ENCODE measurements at places on chromosomes 5 and 9.

GRCh38 chr5:170623576-170624181 lies 119.9 kb downstream of the KCNIP1 start:
- DNase-seq: peak; percentile 34

- DNase-seq: no peak
Measured at GRCh38 chr9:83962165-83962564, 17.9 kb downstream of the HNRNPK start.

- DNase-seq: no peak
Measured at GRCh38 chr9:112233769-112234168, 58.7 kb upstream of the SUSD1 start.

GRCh38 chr5:98905857-98906688 lies 22.7 kb downstream of the CHD1 start:
- no peak for DNase-seq

DNA sequence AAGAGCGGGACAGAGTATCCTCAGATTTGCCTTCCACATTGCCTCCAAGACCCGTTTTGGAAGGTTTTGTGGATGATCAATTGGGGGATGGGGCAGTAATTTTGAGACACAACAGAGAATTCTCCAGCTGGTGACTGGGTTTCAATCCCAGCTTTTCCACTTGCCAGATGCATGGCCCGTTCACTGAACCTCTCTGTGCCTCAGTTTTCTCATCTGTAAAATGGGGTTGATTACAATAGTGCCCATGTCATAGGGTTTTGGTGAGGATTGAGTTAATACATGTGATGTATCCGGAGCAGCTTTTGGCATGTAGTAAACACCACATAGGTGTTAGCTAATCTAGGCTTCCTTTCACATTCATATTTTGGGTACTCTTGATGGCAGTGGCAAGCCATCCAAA lies 59.7 kb downstream of the PSAT1 start:
- no peak for DNase-seq

DNA sequence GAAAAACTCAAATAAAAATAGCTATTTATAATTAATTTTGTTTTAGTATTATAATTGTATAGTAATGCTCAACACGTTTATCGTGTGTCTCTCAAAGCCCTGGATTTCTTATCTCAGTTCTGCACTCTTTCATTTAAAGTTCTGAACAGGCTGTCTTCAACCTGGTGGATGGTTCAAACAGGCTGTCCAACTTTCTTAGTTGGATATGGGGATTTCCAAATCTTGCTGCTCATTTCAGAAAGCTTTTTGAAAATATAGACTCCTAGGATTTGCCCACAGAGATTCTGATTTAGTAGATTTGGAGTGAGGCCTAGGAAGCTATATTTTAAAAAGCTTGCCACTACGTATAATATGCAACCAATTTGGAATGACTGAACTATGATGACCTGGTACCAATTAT lies 120.3 kb downstream of the GRIA1 start:
- DNase-seq: no peak

- DNase-seq: no peak
Measured at GRCh38 chr5:72624641-72625236, 117.5 kb upstream of the ZNF366 start.

DNA sequence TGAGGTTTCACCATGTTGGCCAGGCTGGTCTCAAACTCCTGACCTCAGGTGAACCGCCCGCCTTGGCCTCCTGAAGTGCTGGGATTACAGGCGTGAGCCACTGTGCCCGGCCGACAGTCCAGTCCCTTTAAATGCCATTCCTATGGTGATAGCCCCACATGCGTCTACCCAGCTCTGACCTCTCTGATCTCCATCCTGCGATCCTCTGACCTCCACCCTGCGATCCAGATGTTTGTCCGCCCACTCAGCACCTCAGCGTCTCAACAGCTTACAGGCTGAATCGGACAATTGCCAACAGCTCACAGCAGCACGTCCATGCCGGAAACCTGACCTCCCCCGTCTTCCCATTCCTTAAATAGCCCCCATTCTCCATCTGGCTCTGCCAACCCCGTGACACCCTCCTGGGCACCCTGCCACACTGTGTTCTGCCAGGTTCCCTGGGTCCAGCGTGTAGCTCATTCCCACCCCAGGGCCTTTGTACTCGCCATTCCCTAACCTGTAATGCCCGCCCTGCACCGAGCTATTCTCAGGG lies 44.0 kb upstream of the RNU6ATAC start:
- no peak for DNase-seq

- no peak for DNase-seq
Measured at GRCh38 chr5:87770016-87770570, 357.4 kb upstream of the CCNH start.

GRCh38 chr5:150158170-150158949 lies 2.7 kb upstream of the PDGFRB start:
- DNase-seq: no peak

- peak; percentile 45 for DNase-seq
Measured at GRCh38 chr9:137619240-137620047, 639 bp downstream of the EHMT1 start.

- DNase-seq: no peak
Measured at GRCh38 chr5:6740586-6741150, 27.4 kb downstream of the TENT4A start.

DNA sequence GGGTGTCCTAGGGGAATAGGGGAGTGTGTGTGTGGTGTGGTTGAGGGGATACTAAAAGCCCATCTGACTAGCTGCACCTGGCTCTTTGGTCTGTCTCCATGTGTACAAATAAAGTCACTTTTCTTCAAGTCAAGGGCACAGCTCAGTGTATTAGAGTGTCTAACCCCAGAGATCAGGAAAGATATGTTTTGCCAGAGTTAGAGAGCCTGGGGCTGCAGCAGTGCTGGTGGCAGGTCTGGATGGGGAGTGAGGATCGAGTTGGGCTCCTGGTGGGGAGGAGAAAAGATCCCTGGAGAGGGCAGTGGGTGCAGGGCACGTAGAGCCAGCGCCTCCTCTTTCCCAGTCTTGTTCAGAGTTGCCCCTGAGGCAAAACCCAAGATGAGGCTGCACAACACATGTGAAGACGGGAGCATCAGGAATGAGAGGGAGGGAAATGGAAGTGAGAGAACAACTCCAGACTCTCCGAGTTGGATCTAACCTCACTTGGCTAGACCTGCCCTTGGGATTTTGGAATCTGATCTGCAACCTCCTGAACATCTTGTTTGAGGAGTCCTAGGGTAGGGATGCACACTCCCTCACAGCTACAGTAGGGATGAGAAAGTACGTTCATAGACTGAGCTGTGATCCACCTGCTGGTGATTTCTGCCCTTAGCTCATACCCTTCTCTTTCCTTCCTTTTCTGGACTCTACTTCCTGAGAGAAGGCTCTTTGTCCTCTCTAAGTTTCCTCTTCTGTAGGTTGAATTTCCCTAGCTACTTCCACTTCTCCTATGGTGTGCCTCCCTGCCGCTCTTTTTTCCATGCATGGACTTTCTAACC lies 309.9 kb downstream of the ZSWIM6 start:
- no peak for DNase-seq

- no peak for DNase-seq
Measured at GRCh38 chr5:65184780-65185179, 296.9 kb downstream of the ADAMTS6 start.

GRCh38 chr5:37206736-37207135 lies 42.4 kb downstream of the CPLANE1 start:
- no peak for DNase-seq

- DNase-seq: no peak
Measured at GRCh38 chr9:134304690-134305089, 21.6 kb upstream of the RXRA start.

GRCh38 chr9:9124616-9125015 lies 1325.0 kb upstream of the DMAC1 start:
- no peak for DNase-seq

GRCh38 chr5:143865426-143866025 lies 53.6 kb downstream of the HMHB1 start:
- no peak for DNase-seq

GRCh38 chr5:78500028-78500427 lies 139.6 kb downstream of the SCAMP1 start:
- DNase-seq: no peak

DNA sequence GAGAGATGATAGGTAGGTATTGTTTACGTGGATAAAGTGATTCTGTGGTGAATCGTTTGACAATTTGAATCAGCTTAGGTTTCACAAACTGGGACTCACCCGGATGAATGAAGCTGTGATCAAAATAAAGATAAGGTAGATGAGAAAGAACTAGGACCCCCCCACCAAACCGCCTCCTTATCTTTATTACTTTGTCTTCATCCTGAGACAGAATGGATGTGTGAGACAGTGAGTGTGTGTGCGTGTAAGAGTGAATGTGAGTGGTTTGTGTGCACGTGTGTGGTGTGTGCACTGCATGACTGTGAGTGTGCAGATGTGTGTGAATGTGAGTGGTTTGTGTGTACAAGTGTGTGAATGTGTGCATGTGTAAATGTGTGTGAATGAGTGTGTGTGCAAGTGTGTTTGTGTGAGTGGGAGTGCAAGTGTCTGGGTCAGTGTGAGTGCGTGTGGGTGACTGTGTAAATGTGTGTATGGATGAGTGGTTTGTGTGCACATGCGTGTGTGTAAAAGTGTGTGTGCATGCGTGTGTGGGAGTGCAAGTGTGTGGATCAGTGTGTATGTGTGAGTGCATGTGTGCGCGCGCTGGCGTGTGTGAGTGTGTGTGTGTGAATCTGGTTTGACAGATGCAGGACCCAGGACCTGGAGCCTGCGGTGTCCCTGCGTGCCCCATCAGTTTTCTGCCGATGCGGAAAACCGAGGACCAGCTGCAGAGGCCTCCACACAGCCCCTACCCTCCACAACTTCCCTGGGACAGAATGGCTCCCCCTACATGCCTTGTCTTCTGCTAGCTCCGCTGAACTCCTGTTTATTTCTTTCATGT lies 11.4 kb upstream of the ENG start:
- DNase-seq: peak; percentile 40

All from activated CD4-positive, alpha-beta memory T cell treated with anti-CD3 and anti-CD28 coated beads, Interleukin-2, amount 10 ng/mL, durations not matched to agents 7 days and 5 days (primary cell).